ENCODE measurements at places on chromosomes 6 and 20.

GRCh38 chr6:78810146-78810545 is 57.2 kb upstream of the IRAK1BP1 start:
- no peak for DNase-seq

DNA sequence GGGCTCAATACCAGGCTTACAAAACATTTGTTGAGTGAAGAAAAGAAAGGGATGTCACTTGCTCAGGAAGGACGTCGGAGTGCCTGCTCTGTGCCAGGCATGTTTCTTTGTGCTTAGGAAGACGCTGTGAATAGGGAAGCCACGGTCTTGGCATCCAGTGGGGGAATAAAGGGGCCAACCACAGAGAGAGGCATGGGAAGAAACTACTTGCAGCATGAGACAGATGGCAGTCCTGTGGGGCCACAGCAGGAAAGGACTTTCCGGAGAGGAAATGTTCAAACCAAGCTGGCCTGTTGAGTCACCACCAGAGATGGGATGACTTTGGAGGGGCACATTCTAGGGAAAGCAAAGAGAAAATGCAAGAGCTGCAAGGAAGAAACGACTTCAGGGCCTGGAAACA is 173.2 kb downstream of the CDH26 start:
- DNase-seq = no peak

- DNase-seq = no peak
These were observed 34.7 kb upstream of the TGM3 start for GRCh38 chr20:2261046-2261485.

DNA sequence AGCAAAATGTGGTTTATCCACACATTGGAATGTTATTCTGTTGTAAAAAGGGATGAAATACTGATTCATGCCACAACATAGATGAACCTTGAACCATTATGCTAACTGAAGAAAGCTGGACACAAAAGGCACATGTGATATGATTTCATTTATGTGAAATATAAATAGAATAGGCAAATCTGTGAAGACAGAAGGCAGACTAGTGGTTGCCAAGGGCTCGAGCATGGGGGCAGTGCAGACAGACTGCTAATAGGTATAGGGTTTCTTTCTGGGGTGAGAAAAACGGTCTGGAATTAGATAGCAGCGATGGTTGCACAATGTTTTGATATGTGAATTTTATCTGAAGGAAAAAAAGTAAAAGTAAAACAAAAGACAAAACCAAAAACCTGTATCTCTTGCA is 54.6 kb upstream of the FNDC1 start:
- DNase-seq = no peak

GRCh38 chr6:53506872-53507271 is 38.0 kb downstream of the GCLC start:
- DNase-seq = no peak

- no peak for DNase-seq
These were observed 24.8 kb downstream of the MAN1A1 start for GRCh38 chr6:119324718-119325117.

- no peak for DNase-seq
These were observed 15.0 kb downstream of the OR2B3 start for GRCh38 chr6:29071831-29072723.

GRCh38 chr20:1484438-1485116 is 6.6 kb downstream of the SIRPB2 start:
- no peak for DNase-seq

- no peak for DNase-seq
These were observed 1.3 kb upstream of the PLCG1 start for GRCh38 chr20:41135888-41136679.

DNA sequence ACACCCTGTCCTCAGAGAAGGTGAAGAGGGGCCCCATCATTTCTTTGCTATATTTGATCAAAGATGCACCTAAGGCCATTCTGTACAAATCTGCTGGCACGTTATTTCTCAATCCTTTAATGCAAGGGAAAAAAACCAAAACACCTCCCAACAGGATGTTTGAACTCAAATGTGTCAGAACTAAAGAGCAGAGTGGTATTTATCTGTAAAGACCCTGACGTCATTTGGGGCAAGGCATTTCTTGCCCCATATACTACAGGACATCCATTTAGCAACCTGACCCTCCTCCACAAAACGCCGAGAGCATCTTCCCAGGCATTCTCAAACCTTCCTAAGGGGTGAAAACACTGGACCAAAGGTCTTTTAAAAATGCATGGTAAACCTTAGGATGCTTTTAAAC is 50.8 kb downstream of the ZMYND8 start:
- no peak for DNase-seq

GRCh38 chr6:31663126-31663960 is 1.5 kb downstream of the GPANK1 start:
- DNase-seq = no peak

GRCh38 chr20:15627501-15627903 is 945.7 kb downstream of the KIF16B start:
- no peak for DNase-seq

DNA sequence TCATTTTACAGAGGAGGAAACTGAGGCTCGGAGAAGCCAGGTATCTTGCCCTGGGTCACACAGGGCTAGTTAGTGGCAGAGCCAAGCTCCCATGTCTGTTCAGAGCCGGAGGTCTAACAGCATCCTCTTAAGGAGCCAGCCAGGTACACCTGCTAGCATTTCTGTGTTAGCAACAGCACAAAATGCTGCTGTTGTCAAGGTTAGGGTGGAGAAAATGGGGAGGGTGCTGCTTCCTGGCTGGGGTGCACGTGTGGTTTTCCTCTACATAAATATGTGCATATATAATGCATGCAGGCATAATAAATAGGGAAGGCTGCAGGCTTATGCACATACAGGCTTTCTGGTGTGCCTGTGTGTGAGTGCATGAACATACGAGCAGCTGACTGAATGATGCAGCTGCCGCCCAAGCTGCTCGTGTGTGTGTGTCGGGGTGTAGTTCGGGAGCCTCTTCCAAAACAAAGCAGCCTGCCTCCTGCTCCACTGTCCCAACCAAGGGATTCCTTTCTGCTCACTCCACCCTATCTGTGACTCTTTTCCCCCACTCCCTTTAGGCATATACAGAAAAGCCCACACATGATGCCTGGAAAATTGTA is 86.6 kb downstream of the CD40 start:
- no peak for DNase-seq

GRCh38 chr6:84976526-84977362 is 212.3 kb upstream of the TBX18 start:
- DNase-seq = no peak

GRCh38 chr20:4787069-4787468 is 65.4 kb downstream of the PRND start:
- no peak for DNase-seq

GRCh38 chr6:161056451-161056850 is 64.9 kb downstream of the MAP3K4 start:
- no peak for DNase-seq

GRCh38 chr6:32176476-32177182 is 745 bp upstream of the AGPAT1 start:
- DNase-seq = no peak

DNA sequence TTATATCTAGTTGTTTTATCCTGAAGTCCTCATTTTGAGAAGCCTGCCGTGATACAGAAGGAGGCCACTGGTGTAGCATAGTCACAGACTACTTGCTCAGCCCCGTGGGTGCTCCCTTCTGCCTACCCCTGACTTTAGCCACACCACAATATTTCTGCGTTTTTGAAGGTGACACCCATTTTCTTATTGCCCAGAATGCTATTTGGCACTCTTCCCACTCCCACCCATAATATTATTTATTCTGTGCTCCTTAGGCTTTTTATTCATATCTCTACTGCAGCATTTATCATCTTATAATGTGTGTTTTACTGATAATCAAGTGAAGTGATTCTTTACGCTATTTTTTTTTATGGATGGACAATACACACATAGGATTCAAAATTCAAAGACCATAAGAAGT is 107.3 kb downstream of the OR2B2 start:
- DNase-seq = no peak

- DNase-seq = no peak
These were observed 29.4 kb upstream of the RPS6KA2 start for GRCh38 chr6:166656230-166657151.

- DNase-seq = no peak
These were observed 48.6 kb downstream of the TPD52L1 start for GRCh38 chr6:125201961-125202729.

- no peak for DNase-seq
These were observed 60.8 kb downstream of the RIPOR2 start for GRCh38 chr6:24874776-24875533.

- no peak for DNase-seq
These were observed 92.5 kb downstream of the MMUT start for GRCh38 chr6:49370518-49370917.

DNA sequence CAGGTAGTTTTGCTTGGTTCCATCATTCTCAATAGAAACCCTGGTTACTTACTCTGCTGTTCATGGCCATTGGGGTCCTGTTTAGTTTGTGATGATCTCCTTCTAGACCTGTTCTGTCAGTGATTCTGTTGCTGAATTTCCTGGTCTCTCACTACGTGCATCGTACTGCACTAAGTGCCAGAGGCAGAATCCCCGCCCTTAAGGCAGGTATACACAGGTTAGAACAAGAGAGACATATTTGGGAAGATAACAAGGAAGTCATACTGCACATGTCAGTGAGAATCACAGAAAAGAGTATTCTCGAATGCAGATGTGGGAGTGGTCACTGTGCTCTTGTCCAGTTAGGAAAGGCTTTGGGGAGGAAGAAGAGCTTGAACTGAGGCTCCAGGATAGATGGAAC is 148.1 kb upstream of the MYLIP start:
- DNase-seq = no peak

DNA sequence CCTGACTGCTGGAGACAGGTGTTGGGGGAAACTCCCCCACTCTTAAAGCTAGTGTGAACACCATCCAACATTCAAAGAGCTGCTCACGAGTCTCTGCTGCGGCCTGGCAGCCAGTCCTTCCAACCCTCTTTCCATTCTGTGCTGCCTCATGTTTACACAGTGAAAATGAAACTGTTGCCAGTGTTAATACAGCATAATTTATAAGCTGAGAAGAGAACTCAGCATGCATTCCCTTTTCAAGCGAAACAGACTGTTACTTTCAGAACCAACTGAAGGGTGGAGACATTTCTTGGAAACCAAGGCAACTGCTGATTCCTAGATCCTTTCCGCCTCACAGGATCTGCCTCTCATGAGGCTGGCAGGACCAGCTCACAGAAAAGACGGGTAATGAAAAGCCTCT is 533.8 kb upstream of the ID4 start:
- DNase-seq = peak; percentile 64

GRCh38 chr20:49508435-49509199 is 26.1 kb upstream of the KCNB1 start:
- DNase-seq = no peak

Data from head of caudate nucleus (tissue), 42 donors.